Left cardiac atrium (tissue), 4 donors: ENCODE measurements at places on chromosomes 6 and 20. TPM values are rescaled to one million over a fixed set of nuclear protein-coding genes. Genes with fewer than 3 reads are reported as not detected.

The SLC12A5 gene
- 2.6 TPM for total RNA-seq

The DBNDD2 gene
- 177 TPM for total RNA-seq

The BCLAF1 gene
- 99.8 TPM for total RNA-seq

DNA sequence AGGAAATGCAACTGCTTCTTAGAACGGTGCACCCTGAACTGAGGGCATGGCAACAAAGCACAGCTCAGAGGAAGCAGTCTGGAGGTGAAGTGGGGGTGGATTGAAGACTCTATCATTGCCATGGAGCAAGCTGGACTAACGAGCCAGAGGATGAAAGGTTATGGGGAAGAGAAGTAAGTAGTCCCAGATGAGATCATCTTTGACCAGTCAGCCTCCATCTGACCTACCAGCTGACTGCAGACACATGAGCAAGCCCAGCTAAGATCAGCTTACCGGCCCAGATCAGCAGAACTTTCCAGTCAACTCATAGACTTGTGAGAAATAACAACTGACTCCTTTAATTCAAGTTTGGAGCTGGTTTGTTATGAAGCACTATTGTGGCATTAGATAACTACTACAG lies 9.1 kb upstream of the JAG1 start:
- no peak for DNase-seq

DNA sequence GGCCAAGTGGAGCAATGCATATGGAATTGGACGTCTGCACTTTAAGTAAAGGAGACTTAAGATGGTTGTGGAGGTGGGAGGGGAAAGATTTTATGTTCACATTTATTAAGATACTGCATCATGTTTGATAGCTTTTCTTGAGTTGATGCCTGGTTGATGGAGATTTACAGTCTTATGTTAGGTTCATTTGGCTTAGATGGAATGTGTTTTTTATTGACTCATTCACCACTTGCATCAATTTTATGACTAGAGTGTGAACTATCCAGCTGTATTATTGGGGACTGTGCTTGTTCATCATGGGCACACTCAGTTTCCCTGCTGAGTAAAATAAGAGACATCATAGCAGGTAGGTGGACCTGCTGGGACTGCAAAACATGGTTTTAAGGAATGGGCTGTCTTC lies 91.2 kb upstream of the SCP2D1 start:
- DNase-seq, result no peak

- DNase-seq, result no peak
These were observed 43.9 kb upstream of the MDFI start for GRCh38 chr6:41594326-41594725.

The ATP9A gene
- total RNA-seq, result 28.0 TPM

The CTAGE9 gene
- total RNA-seq, result not detected

DNA sequence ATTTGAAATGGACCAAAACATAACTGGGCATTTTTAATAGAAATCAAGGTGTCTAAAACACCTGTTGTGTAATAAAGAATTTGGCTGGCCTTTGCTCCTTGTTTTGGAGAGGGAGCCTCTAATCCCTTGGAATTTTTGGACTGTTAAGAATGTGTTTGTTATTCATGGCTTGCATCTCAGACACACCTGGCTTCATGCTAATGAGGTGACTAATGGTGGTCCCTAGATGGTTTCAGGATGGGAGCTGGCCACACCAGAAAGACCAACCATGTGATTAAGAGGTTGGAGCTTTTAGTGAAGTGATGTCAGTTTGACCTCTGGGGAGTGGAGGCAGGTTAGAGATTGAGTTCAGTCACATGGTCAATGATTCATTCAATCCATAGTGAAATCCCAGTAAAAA lies 328.4 kb downstream of the DHX35 start:
- DNase-seq, result no peak
